Stimulated activated CD4-positive, alpha-beta T cell treated with anti-CD3 and anti-CD28 coated beads, Interleukin-2, amount 100 ng/mL, for 48 hours (primary cell): ENCODE measurements at places on chromosomes 7 and 10.

DNA sequence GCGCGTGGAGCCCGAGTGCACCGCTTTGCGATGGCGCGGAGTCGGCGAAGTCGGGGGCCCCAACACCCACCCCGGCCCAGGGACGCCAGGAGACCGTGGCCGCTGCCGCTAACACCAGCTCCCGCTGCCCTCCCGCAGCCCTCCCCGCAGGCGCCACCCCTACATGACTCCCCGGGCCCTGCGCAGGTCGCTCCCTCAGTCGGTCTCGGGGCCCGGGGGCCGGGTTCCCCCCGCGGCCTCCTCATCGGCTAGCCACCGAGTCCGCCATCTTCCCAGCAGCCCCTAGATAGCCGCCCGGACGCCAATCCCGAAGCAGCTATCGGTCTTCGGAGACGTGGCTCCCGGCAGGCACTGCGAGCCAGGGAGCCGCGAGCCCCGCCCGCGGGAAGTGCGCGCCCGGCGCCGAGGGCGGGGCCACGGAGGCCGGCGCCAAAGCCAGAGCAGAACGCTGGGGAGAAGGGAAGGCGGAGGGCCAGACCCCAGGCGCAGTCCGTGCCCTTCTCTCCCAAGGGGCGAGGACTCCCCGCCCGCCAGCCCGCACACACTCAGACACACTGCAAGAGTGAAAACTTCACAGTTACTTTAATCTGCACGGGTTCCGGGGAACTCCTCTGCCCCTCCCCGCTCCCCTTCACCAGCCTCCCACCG lies at the start of gene FASTK:
TSS of gene FASTK (minus strand) at position 288 of the 648 bp plus-strand sequence. CDS start at position 245, 43 bp downstream.
- peak; percentile 74 for DNase-seq

GRCh38 chr10:5233324-5233723 lies 36.7 kb downstream of the AKR1C4 start:
- DNase-seq, result no peak

DNA sequence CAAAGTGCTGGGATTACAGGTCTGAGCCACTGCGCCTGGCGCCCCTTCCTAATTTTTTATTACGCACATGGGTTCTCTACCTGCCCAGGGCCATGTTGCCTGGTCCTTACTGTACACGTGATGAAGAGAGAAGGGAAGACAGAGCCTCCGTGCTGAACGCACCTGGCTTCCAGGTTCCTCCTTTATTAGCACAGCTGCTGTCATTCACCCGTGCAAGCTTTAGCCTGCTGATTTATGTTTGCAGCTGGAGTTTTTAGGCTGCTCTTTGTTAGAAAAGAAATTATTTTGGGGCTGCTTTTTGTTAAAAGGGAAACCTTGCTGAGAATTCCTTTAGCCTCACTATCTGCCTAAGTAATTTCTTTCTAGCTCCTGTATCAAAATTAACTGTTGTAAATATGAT lies 417.0 kb downstream of the CALN1 start:
- no peak for DNase-seq

- DNase-seq, result no peak
Observed at GRCh38 chr10:30466445-30466844, 32.5 kb downstream of the MAP3K8 start.

- DNase-seq, result no peak
Observed at GRCh38 chr7:12211711-12212485, 804 bp downstream of the TMEM106B start.
